ENCODE measurements at places on chromosomes 11 and 22. TPM values are rescaled to one million over a fixed set of nuclear protein-coding genes. Genes with fewer than 3 reads are reported as not detected.

KCNE3 gene
- total RNA-seq, result 0.06 TPM

MRGPRX3 gene
- not detected for total RNA-seq

OVCH2 gene
- not detected for total RNA-seq

SMC1B gene
- not detected for total RNA-seq

KCNC1 gene
- total RNA-seq, result not detected

ACTN3 gene
- not detected for total RNA-seq

OR52H1 gene
- not detected for total RNA-seq

FBXO3 gene
- total RNA-seq, result 37.2 TPM

CFAP300 gene
- total RNA-seq, result 4.1 TPM

LGR4 gene
- total RNA-seq, result 59.3 TPM

MMP8 gene
- total RNA-seq, result not detected
